Bronchial epithelial cell (primary cell): ENCODE measurements at places on chromosomes 13 and 19. TPM values are rescaled to one million over a fixed set of nuclear protein-coding genes. Genes with fewer than 3 reads are reported as not detected.
A peak's percentile ranks its signal among the peaks of the same experiment; 100 is the strongest.

- no peak for DNase-seq
Observed at GRCh38 chr19:1343041-1343440, 40.7 kb upstream of the NDUFS7 start.

DNA sequence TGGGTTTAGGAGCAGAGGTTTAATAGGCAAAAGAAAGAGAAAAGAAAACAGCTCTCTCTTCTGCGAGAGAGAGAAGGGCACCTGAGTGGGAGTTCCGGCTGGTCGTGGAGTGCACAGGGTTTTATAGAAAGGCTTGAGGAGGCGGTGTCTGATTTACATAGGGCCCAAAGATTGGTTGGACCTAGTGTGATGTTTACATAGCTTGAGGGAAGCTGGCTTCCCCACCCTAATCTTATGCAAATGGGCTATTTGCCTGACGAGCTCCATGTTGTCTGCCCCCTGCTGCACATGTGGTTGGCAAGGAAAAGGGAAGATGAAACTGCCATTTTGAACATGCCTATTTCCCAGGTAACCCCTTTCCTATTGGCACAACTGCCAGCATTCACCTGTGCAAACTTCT, 21.5 kb upstream of the MEDAG start:
- DNase-seq, result no peak

- DNase-seq, result peak; percentile 33
Observed at GRCh38 chr19:43789029-43789428, 8.3 kb upstream of the KCNN4 start.

DNA sequence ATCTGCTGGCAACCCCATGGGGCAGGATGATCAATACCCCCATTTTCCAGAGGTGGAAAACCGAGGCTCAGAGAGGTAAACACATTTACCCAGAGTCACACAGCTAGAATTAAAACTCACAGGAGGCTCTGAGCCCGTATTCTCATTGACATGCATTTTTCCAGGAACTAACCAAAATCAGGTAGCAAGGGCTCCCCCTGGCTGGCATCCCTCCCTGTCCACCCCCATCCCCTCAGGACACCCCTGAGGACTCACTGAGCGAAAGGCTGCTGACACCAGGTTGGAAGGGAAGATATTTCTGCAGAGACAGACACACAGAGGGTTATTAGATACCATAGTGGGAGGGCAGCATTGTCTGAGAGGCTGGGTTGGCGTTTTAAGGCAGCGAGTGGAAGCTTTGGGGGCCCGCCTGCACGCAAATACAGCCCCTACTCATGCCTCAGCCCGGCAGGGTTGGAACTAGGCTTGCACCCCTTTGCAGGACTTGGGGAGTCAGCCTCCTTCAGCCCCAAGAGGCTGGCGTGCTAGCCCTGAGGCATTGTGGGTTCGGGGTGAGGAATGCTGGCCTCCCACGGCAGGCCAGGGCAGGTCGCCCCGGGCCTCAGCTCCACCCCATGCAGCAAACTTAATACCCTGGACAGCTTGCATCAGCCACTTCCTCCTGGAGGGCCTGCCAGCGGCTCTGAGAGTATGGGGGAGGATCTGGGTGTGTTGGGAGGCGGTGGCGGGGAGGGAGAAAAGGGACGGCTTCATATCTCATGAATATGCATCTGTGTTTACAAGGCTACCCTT, 3.9 kb downstream of the SLC1A5 start:
- DNase-seq, result peak; percentile 89

DNA sequence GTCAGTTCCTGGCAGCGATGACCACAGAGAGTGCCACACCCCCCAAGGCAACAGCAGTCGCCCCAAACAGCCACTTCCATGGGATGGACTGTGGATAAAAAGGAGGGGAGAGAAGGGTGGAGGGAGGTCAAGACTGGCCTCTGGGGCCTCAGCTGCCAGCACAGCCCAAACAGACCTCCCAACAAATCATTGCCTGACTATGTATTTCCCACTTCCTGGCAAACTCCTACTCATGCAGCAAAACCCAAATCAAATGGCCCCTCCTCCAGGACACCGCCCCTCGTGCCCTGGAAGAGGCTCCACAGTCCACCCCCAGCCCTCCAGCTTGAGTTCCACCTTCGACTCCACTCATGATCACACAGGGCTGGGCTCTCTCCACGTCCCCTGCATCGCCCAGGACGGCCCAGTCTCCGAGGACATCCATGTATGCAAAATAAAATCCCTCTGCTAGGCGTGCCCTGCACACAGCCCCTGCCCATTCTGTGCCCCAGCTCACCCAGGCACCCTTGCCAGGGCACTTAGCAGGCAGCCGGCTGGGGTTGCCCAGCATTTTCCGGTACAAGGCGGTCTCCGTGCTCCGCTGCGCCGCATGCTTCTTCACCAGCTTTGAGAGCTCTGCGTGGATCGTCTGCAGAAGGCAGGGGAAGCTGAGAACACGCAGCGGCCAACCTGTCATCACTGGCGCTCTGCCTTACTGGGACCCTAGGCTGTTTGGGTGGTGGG, 10.5 kb upstream of the ELL start:
- no peak for DNase-seq

DNA sequence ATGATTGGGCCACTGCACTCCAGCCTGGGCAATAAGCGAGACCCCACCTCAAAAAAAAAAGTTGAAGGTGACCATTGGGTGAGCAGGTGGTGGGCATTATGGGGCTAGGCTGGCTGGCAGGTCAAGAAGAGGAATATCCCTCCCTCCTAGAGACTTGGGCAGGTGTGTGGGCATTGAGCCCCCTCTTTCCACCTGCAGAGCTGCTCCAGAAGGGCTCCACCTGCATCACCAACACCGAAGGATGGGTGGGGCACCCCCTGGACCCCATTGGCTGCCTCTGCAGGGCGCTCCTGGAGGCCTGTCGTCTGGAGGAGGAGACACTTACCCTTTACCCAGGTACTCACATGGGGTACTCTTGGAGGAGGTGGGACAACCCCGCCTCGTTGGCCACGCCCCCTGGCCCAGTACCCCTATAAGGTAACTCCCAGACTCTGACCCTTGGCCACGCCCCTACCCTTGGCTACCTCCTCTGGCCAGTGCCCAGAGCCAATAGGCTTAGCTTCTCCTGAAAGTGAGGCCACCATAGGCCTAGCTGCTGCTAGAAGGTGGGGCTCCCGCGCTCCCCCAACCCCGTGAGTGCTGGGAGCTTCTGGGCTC, 21.9 kb downstream of the ZSWIM4 start:
- DNase-seq, result no peak

- peak; percentile 99 for DNase-seq
Observed at GRCh38 chr19:38657633-38658222, 10.3 kb downstream of the ACTN4 start.

GRCh38 chr13:84917252-84917878, 881.9 kb downstream of the SLITRK6 start:
- DNase-seq, result peak; percentile 55

DNA sequence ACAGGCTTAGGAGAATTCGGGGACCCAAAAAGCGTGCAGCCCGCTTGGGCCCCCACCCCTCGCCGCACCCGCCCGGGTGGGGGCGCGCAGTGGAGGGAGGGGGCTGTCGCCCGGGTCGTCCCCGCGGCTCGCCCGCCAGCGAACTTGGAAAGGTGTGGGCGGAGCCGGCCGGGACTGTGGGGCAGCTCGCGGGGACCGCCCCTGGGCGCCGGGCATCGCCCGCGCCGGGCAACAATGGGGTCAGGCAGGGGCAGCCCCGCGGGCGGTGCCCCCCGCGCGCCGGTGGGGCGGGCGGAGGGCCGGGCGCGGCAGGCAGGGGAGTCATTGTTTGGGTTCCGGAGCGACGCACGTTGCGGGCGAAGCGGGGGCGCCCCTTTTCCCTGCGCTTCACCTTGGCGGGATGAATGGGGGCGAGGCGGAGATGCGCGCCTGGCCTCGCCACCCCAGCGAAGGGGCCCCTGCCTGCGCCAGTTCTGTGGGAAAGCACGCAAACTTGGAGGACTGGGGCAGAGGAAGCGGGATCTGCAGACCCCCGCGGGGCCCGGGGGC, 647 bp upstream of the KLF12 start:
- DNase-seq, result peak; percentile 25

- DNase-seq, result no peak
Observed at GRCh38 chr13:47549219-47549752, 451.8 kb downstream of the SUCLA2 start.

- DNase-seq, result no peak
Observed at GRCh38 chr13:111338841-111339240, 18.4 kb downstream of the TEX29 start.

DNA sequence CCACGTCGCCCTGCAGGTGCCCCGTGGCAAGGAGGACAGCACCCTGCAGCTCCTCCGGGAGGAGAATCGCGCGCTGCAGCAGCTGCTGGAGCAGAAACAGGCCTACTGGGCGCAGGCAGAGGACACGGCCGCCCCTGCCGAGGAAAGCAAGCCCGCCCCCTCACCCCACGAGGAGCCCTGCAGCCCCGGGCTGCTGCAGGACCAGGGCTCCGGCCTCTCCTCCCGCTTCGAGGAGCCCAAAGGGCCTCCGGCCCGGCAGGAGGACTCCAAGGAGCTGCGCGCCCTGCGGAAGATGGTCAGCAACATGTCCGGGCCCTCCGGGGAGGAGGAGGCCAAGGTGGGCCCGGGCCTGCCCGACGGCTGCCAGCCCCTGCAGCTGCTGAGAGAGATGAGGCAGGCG, 11.6 kb downstream of the CBY2 start:
- no peak for DNase-seq

DNA sequence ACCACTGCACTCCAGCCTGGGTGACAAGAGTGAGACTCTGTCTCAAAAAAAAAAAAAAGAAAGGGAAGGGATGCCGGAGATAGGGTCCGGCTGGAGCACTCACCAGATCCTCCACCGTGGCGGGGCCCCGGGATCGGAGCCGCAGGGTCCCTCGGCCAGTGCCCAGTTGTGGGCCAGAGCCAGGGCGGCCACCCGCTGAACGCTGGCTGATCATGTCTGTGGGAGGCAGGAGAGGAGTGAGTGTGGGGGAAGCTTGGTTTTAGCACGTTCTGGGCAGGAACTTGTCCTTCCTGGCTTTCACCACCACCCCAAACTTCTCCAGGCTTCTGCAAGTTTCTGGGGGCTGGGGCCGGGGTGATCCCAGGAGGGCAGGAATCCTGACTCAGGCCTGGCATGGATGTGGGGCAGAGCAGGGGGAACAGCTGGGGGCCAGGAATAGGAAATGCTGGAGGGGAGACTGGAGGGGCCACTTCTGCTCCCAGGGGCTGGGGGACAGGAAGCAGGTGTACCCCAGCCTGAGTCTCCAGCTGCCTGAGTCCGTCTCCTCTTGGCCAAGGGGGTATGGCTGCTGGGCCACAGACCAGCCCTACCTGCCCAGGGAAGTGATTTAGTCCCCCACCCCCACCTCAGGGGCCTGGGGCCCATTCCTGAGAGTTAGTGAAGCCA, 4.3 kb upstream of the PTGER1 start:
- DNase-seq, result no peak

GRCh38 chr19:4012975-4013634, 5.6 kb downstream of the PIAS4 start:
- DNase-seq, result no peak

DNA sequence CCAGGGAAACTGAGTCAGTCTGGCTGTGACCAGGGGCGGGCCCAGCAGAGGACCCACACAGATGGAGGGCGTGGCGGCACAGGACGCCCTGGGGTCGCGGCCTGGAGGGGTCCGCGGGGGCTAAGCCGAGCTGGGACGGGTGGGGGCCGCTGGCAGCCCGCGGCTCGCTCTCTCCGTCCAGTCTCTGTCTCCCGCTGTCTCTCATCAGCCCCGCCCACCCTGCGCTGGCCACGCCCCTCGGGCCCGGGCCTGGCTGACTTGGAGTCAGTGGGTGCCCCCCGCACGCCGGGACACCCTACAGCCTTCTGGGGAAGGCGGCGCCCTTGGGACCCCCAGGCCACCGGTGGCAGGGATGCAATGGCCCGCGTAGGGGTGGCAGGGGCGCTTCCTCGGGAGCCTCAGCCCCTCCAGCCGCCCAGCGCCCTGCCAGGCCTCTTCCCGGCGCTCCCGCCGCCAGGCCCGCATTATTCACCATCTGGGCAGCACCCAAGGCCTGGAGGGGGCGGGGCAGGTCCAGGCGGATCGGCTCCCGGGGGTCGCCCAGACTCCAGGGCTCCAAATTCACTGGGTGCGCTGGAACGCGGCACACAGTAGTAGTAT, at the start of gene TBXA2R:
Gene TBXA2R, minus strand, starts transcription at position 186 of the 600 bp plus-strand sequence. CDS start 6,241 bp downstream, outside the sequence.
- DNase-seq, result peak; percentile 18

DNA sequence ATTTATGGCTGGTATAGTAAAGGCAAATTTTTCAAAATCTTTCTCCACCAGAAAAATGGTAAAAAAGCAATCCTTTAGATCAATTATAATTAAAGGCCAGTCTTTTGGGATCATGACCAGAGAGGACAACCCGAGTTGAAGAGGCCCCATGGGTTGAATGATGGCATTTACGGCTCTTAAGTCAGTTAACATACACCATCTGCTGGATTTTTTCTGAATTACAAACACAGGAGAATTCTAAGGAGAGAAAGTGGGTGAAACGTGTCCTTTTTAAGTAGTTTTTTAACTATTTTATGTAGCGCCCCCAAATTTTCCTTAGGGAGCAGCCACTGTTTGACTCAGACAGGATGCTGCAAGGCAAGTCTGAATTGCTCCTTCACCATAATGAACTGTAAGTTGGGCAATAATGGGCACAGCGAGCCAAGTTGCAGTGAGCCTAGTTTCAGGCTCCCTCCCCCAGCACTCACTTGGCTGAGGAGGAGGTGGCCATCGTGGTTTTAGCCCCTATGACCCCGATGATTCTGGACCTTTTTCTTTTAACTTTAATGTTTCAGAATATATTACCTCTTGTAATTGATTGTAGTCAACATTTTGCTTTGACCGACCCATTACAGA, 13.6 kb upstream of the ZNF611 start:
- DNase-seq, result peak; percentile 22

DNA sequence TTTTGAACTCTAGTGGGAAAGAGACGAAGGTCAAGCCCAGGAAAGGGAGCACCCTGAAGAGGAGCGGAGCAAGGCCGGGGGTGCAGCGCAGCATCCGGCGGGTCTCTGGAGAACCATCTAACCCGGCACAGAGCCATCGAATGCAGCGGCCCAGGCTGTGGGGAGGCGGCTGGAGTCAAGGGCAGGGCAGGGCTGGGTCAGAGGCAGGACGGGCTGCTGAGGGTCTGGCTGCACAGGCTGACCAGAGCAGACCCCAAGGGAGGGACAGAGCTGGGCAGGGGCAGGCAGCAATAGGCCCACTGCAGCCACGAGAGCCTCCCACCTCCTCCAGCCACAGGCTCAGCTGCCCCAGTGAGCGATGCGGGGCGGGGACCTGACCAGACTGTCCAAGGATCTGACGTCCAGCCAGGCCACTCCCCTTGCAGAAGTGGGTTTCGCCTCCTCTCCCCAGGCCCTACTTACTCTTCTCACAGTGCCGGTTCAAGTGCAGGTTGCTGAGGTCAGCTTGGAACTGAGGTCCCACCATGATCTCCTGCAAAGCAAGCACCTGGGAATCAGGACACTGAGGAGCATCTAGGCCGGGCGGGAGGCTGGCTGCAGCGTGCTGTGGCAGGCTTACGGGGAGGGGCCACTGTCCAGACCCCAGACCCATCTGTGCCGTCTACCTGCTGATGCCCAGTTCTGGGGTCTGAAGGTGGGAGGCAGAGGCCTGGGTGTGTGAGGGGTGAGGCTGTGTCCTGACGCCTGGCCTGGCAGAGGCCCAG, 19.2 kb downstream of the MIER2 start:
- DNase-seq, result no peak

Gene PVR
- 84.6 and 102 TPM in 2 replicates for total RNA-seq

Gene IL11
- 0.64 and 1.3 TPM in 2 replicates for total RNA-seq

Gene PLPPR3
- total RNA-seq, result not detected in 2 replicates

Gene SEMA6B
- total RNA-seq, result under 0.01 TPM in 1 of 2 replicates, not detected in the other

Gene MBNL2
- total RNA-seq, result 12.4 and 12.7 TPM in 2 replicates
